CD4-positive, alpha-beta T cell treated with Interleukin-15 for 4 hours (primary cell): ENCODE measurements at places on chromosomes 3 and 15.

- DNase-seq = no peak
Measured at GRCh38 chr3:61908382-61908781, 347.0 kb downstream of the PTPRG start.

GRCh38 chr3:119352863-119353527 is 58.8 kb downstream of the ARHGAP31 start:
- peak; percentile 41 for DNase-seq

GRCh38 chr3:183291497-183292031 is 38.5 kb downstream of the B3GNT5 start:
- DNase-seq = no peak

DNA sequence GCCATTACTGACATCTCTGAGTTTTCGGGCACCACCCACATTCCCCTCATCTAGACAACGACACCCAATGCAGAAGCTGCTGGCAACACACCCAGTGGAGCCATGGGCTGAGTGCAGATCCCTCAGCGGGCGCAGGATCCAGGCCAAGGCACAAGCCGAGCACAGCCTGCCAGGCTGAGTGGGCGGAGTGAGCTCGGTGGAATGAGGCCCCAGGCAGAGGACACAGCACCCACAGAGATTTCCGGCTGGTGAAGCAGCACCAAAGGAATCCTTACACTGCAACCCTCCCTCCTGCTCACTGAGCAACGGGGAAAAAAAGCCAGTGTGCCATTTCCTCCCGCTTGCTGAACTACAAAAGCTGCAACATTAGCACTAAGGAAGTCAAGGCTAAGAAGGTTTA is 34.3 kb downstream of the ZMAT3 start:
- DNase-seq = peak; percentile 44

- no peak for DNase-seq
Measured at GRCh38 chr3:133762539-133762938, 16.3 kb downstream of the TF start.

DNA sequence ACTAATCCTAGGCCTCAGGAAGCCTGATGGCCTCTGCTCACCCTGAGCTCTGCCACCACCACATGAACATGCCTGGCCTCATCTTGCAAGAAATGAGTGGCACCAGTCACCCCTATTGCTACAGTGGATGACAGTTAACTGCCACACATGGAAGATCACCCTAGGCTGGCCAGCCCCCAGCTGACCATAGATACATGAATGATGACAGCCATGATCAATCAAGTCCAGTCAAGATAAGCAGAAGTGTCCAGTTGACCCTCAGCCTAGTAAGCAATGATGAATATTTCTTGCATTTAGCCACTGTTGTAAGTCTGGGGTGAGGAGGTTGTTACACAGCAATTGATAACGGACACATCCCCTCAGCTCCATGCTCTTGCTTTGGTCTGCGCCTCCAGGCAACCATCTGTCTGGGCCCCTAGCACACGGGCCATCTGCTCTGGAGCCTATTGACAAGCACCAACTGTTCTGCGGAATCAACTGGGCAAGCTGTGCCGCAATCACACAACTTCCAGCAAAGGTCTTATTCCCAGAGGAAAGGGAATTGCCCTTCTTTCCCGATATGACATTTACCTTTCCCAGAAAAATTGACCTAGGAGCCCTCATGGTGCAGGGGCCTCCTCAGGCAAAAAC is 2.2 kb upstream of the LYZL4 start:
- no peak for DNase-seq

GRCh38 chr3:172511783-172512762 is 11.2 kb downstream of the TNFSF10 start:
- peak; percentile 47 for DNase-seq

- DNase-seq = no peak
Measured at GRCh38 chr3:148606979-148607378, 90.7 kb upstream of the AGTR1 start.
